ENCODE measurements at places on chromosomes 7 and 10.

DNA sequence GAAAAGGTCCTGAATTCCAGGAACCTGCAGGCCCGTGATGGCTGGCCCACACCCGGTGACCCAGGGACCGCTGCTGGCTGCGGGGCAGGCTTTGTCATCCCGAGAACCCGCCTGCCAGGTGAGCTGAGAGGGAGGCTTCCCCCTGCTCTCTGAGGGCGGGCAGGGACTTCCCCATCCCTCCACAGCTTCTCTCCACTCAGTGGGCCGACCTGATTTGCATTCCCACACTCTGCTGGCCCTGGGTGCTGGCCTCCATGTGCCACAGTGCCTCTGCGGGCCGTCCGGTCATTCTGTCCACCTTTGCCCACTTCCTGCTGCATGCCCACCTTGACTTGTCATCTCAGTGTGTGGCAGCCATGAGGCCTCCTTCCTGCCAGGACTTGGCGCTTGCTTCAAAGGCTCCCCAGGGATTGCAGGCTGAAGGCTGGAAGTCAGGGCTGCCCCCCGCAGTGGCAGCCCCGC, 35.3 kb downstream of the PALD1 start:
- peak; percentile 29 for DNase-seq

DNA sequence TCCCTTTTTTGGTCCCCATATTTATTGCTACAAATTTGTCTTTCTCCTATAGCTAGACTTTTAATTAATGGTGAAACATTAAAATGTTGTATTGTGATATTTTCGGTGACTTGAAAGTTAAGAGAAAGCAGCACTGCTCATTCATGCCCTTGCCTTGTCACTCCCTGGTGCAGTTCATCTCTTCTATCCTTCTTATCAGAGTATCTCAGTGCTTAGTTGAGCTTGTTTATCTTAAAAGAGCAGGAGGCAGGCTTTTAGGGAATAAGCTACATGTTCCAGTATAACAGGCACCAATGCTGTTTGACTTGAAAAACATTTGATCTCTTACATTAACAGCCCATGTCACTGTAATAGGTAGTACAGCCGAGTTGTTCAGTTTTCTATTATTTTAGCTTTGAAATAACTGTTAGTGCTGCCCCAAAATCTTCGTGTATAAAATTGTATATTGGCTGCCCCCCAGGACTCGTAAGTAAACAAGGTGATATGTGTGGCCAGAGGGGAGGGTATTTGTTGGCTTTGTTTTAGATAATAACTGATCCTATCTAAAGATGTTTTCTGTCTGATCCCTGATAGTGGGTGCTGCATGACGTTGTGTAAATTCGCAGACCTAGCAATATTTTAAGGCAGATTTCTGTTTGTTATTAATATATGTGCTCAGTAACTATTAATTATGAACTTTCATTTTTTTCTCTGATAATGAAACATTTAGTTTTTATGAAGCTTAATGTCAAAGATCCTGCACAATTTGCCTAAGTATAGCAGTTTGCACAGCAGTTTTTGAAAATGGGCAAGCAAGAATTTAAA, 96.5 kb downstream of the BTRC start:
- DNase-seq: no peak

GRCh38 chr10:51171946-51172345, 97.7 kb downstream of the PRKG1 start:
- DNase-seq: no peak

- no peak for DNase-seq
Observed at GRCh38 chr10:46539596-46540411, 16.7 kb downstream of the GPRIN2 start.

- no peak for DNase-seq
Observed at GRCh38 chr7:36405409-36405803, 15.7 kb downstream of the ANLN start.

DNA sequence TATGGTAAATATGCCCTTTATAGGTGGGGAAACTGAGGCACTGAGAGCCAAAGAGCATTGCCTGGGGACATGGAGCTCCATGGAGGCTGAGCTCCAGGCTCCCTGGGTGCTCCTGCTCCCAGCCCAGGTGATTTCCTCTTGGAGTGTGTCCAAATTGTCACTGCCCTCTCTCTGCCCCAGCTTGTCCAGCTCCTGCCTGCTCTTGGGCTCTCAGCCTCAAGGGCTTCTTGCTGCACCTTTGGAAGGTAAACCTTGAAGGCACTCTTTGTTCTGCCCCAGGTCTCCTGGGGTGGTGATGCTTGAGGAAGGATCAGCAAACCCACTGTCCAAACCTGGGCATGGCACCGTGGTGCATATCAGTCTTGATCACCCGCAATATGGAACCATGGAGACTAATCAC, 166.1 kb downstream of the RPS24 start:
- DNase-seq: no peak

- DNase-seq: no peak
Observed at GRCh38 chr7:75624134-75624832, 114.5 kb downstream of the HIP1 start.

GRCh38 chr7:46468753-46469356, 547.8 kb upstream of the IGFBP3 start:
- DNase-seq: no peak

DNA sequence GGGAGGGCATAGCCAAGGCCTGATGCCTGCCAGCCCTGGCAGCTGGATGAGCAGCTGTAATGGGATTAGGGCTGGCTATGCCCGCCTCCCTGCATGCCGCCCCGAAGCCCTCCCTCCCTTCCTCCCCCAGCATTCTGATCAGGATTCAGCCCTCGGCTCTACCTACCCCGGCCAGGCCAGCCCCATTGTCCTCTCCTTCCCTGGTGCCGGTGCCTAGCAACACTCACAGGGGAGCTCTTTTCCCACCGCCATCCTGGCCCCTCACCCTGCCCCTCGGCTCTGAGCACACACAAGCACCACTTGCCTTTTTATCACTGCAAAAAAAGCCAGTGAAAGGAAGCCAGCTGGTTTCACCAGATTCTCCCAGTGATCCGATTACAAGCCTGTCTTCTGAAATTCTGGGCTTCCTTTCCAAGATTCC, 9.0 kb upstream of the ADCYAP1R1 start:
- DNase-seq: no peak

GRCh38 chr10:100382553-100382952, 35.5 kb downstream of the SCD start:
- no peak for DNase-seq

GRCh38 chr10:1499359-1499957, 237.9 kb downstream of the ADARB2 start:
- no peak for DNase-seq

- DNase-seq: no peak
Observed at GRCh38 chr10:71253981-71254818, 41.8 kb downstream of the UNC5B start.

DNA sequence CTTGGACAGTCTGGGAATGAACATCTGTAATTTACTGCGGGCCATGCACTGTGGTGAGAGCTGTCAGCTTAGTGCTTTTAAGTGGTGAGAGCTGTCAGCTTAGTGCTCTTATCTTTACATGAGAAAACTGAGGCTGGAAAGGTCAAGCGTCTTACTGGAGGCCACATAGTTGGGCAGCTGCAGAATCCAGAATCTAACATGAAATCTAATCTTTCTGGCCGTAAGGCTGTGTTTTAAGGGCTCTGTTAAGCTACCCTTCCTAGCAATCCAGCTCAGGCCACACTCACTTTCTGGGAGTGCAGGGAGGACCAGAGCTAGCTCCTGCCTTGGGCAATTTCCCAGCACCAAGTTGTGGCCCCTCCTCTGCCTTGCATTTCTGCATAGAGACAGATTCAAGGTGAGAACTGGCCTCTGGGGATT, 70.2 kb downstream of the SORCS3 start:
- no peak for DNase-seq

DNA sequence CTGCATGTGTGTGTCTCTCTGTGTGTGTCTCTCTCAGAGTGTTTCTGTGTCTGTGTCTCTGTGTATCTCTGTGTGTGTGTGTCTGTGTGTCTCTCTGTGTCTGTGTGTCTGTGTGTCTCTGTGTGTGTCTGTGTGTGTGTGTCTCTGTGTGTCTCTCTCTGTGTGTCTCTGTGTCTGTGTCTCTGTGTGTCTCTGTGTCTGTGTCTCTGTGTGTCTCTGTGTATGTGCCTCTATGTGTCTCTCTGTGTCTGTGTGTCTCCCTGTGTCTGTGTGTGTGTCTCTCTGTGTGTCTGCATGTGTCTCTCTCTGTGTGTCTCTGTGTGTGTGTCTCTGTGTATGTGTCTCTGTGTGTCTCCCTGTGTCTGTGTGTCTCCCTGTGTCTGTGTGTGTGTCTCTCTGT, 44.8 kb upstream of the C10orf71 start:
- no peak for DNase-seq

GRCh38 chr7:114217026-114217806, 197.4 kb upstream of the FOXP2 start:
- no peak for DNase-seq

DNA sequence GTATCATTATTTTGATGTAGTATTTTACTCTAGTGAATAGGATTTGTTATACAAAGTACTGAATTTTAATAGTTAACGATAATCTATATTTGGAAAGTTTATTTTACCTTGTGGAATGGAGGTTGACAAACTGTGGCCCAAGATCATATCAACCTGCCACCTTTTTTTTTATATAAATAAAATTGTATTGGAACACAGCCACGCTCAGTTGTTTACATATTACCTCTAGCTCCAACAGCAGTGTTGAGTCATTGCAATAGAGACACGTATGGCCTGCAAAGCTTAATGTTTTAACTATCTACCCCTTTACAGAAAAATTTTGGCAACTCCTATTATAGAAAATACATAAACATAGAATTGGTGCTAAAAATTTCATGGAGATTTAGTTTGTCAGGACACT, 239.3 kb downstream of the THSD7A start:
- no peak for DNase-seq

GRCh38 chr7:39616138-39616537, 7.2 kb upstream of the RALA start:
- no peak for DNase-seq

GRCh38 chr7:150969475-150969874, 8.6 kb downstream of the KCNH2 start:
- DNase-seq: no peak

- no peak for DNase-seq
Observed at GRCh38 chr7:12623223-12623622, 52.7 kb downstream of the SCIN start.

DNA sequence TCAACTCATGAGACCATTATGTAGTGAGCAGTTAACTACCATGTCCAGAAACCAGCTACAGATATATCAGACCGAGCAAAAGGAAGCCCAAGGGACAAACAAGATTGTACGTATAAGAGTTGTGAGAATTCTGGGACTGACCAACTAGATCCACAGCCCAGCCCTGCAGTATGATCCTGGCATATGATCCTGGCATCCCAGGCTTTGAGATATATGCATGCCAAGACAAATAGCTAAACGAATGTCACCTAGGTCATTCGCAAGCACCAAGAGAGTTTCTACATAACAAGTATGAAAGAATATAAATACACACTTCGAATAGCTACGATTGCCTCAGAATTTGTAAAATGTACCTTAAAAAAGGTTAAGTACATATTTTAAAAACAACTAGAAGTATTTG, 56.4 kb upstream of the PMPCB start:
- DNase-seq: no peak

- DNase-seq: no peak
Observed at GRCh38 chr7:29426587-29426986, 137.0 kb upstream of the PRR15 start.

DNA sequence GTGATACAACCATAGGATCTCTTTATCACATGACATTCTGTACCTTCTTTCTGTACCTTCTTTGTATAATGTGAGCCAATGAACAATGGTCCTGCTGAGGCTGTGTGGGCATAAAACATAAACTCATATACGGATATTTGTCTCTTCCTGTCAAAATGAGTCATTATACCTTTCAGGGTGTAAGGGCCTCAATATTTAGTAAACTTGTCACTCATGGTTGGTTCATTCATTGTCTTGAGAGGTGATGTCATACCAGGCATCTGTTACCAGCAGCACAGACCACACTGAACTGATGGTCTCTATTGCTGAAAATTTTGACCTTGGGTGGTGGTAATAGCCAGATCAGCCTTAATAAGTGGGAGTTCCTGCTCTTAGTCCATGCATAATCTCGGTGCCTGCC, 287.6 kb upstream of the TPK1 start:
- DNase-seq: no peak

DNA sequence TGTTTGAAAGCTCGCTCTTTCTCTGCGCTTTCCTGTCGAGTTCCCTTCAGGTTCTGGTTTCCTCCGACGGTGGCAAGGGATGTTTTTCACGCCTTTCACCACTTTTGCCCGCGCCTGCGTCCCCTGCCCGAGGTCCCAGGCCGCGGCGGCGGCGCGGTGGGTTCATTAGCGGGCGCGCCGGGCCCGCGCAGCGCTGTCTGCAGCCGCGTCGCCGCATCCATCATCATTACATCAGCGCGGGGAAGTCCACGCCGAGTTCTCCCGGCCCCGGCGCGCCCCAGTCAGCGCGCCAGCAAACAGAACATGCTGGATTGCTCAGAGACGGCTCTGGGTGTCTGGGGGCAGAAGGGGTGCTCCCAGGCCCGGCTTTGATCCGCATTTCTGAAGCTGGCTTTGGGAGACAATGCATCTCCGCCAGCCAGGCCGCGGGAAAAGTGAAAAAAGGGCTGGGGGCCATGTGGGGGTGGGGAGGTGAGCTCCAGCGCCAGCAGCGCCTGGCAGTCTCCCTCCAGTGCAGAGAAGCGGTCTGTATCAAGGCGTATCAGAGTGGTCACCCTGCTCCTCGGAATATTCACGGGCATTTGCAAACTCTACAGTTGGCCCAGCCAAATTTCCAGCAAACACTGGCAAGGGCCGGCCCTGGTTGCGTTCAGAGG, 8.9 kb downstream of the GLI3 start:
- DNase-seq: no peak

DNA sequence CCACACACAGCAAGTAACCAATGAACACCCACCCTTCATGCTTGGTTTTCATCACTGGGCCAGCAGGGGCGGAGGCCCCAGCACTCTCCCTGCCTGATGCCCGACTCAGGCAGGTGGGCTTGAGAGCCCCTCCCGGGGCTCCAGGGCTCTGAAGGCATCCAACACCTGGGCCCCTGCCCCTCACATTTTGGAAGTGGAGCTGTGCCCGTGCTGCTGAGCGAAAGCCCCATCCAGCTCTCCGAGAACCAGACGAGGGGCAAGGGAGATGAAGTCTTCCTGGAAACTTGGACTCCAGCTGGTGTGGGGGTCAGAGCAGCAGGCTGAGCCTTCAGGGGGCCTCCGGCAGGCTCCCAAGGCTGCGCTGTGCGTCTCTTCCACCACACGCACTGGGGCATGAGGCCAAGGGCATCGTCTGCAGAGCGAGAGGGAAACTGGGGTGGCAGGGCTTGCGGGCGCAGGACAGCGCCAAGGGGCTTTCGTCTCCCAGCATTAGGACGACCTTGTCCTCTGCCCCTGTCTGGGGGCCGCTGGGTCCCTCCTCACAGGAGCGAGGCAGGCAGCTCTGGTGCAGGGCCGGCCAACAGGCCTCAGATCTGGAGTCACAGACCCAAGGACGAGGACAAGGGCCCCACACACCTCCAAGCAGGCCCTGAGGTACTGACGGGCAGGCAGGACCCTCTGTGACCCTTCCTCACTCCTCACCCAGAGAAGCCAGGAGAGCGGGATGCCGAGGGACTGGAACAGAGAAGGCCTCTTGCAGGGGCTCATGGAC, 108.3 kb upstream of the FAM20C start:
- no peak for DNase-seq
